KG1 (cell line): ENCODE measurements at places on chromosomes 11 and 22.

GRCh38 chr11:79367844-79368243 lies 73.0 kb downstream of the TENM4 start:
- DNase-seq: no peak

- DNase-seq: no peak
Observed at GRCh38 chr22:49883294-49883640, 29.6 kb downstream of the ZBED4 start.

GRCh38 chr11:43467958-43468357 lies 109.2 kb downstream of the TTC17 start:
- DNase-seq: no peak

DNA sequence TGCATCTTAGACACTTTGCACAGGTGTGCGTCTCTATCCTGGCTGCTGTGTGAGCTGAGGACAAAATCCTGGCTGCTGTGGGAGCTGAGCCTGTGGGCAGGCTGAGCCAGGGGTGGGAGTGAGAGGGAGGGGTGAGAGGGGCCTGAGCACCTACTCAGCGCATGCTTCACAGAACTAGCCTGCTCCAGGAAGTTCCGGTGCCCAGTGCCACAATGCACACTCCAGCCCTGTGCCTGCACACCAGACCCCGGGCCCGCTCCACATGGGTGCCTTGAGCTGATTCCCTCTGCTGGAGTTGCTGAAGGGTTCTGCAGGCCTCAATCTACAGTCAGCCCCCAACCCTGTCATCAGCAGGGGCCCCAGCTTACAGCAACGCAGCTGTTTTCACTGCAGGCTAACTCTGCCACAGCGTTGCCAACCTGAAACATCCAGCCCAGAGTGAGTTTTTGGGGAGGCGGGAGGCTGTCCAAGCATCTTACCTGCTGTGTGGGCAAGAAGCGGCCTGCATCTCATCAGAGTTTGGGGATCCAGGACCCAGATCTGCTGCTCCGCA lies 1377.9 kb downstream of the TBC1D22A start:
- no peak for DNase-seq

DNA sequence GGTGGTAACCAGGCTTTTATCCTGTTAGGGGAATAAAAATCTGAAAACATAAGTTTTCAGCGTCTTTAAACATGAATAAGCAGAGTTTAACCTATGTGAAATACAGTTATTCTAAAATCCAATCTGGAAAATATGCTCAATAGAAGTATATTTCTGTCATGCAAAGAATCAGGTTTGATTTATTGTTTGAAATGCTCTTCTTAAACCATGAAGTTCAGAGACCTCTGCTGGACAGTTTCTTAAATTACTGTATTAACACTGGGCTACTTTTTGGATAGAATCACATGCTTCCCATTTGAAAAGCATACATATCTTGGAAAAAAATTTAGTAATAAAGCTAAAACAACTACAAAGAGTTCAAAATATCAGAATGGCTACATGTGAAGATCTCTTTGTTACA lies 25.4 kb downstream of the APIP start:
- peak; percentile 44 for DNase-seq

DNA sequence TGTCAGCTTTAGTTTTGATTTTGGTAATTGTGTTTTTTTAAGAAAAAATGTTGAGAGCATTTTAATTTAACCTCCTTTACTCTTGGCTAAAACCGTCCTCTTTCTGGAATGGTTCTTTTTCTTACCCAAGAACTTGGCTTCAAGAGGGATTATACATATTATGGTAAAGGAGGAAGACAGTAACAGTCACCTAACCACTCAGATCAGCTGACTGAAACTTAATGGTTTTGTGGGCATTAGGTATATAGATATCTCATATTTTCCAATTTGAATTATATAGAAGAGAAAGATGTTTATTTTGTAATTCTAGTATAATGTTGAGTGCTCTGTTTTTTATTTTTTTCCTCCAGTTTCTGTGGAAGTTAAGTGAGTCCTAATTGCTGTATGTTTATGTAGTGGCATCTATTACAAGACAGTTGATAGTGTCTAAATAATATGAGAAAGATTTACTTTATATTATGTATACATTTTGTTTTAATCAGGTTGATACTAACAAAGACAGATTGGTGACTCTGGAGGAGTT lies 36.6 kb upstream of the NCR3LG1 start:
- no peak for DNase-seq

DNA sequence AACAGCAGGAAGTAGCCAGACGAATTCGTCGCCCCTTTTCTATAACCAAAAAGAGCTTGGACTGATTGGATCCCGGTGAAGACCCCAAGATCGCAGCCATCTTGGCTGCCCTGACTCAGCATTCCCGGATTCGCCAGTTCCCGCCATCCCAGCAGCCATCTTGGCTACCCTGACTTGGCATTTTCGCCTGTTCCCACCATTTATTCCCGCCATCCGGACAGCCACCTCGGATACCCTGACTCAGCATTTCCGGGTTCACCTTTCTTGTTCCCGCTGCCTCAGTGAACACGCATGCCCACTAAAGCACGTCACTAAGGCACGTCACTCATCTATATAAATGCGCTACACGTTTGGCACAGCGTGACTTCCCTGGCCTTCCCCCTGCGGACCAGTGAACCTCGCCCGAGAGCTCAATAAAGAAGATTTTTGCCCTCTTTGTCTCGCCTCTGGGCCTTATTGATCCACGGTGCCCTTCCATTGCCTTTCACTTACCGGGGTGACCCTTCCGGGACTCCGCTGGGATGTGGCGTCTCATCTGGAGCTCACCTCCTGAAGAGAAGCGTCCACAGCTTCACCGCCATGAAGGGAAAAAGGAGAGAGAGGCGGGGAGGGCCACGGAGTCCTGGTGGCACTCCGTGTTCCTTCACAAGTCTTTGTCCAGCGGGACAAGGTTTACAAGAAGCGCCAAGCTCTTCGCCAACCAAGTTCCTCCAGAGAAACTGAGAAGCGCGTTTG lies 4.0 kb upstream of the OR56A3 start:
- no peak for DNase-seq

DNA sequence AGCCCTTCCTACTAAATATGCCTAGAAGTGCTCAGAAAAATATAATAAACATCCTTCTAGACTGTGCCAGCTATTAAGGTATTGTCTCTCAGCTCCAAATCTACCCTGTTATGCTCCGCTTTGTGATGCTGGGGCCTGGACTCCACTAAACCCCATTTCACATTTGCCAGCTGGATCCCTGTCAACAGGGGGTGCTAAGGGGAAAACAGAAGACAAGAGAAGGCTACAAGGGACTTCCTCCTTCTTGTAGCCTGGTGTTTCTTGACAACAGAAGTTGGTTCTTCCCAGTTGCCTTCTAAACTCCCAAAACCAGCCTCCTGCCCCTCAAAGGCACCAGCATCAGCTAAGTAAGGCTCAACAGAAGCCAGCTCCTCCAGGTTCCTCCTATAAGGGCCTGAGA lies 5.2 kb downstream of the NUMA1 start:
- peak; percentile 37 for DNase-seq

DNA sequence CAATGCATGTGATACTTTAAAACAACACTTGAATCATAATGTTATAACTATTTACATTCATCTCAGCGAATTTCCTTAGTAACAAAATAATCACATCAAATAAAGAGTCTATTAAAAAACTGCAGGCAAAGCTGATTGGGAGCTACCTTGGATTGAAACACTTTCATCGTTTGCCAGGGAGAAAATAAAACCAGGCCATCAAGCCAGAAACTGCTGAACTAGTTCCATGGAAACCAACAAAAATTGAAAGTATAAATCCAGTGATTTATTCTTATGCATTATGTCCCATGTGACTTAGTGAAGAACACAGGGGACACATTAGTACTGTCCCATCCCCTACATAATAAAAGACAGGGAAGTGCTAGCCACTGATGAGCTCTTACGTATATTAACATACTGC lies 21.7 kb downstream of the SLC35F2 start:
- no peak for DNase-seq

DNA sequence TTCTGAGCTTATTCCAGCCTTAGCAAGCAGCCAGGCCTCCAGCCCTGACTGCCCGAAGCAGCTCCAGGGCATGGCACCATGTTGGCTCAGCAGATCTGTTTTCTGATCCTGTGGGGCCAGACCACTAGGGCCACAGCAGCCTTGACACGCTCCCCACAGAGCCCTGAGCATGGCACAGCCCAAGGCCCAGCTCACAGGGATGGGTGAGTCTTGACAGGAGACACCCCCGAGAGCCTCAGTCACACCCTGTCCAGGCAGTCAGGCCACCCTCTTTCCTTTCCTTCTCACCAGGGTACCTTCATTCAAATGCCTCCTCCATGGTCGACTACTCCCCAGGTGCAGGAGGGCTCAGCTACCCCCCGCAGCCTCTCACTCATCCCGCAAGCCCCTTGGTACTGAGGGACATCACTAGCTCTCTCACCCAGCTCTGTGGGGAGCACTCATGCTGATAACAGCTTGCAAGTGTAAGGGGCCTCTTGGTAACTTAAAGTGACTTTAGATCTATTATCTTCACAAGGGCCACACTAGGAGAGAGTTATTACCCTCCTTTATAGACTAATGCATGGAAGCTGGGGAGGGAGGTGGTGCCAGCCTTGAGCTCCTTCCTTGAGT lies 3.9 kb upstream of the CDC42BPG start:
- no peak for DNase-seq

DNA sequence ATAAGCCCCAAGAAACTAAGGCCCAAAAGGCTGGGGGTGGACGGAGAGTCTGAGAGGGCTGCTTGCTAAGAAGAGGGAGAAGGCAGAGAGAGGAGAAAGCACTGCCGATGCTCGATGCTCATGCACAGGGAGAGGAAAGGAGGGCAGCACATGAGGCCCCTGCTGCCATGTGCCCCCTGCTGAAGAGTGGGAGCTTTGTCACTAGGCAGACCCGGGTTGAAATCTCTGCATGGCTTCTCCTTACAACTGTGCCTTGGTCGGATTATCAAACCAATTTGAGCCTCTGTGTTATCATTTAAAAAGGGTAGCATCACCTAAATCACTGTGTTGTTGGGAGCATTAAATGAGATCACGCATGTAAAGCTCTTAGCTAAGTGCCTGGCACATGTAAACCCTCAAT lies 330.5 kb downstream of the NXPE2 start:
- DNase-seq: no peak

DNA sequence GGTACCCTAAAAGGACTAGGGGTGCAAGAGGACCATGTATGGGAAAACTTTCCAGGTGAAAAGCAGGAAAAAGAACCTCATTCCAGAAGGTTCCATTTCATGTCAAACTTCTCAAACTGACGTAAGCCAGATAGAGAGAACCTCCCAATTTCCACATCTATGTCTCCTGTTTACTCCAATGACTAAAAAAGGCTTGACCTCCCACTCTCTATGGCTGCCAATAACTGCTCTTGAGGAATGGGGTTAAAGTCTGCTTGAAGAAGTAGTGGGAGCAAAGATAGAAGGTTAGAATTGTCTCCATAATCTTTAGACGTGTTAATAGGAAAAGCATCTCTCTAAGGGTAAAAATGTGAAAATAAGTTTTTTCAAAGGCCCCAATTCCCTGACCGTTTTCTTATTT lies 38.0 kb downstream of the DCUN1D5 start:
- DNase-seq: no peak

DNA sequence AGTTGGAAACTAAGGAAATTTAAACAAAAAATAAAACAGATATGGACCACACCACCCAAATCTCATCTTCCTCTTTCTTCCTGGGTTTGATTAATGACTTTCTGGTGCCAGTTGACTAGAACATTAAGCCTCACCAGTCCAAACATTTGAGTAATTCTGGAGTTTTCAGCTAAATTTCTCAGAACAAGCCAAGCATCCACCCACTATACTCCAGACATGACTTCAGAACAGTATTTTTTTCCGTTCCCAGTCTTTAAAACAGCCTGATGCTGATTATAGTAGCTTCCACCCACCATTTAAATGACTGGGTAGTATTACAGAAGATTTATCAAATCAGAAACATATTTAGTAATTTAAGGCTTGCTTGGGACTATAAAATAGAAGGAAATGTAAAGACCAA lies 230.9 kb upstream of the UBASH3B start:
- no peak for DNase-seq

DNA sequence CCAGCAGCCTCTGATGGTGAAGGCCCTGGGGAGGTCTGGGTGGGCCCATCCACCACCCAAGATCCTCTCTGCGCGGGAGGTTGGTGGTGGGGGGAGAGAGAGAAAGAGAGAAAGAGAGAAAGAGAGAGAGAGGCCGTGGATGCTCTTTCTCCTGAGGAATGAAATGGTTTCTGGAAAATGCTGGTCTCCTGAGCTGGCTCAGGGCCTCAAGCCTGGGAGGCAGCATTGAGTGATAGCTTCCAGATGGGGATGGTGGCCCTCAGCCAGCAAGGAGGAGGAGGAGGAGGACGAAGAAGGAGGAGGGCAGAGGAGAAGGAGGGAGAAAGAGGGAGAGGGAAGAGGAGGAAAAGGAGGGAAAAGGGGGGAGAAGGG lies 4.6 kb downstream of the TSPAN32 start:
- DNase-seq: no peak

GRCh38 chr22:44459551-44459950 lies 38.5 kb downstream of the RTL6 start:
- no peak for DNase-seq

- no peak for DNase-seq
Observed at GRCh38 chr22:25167082-25167481, 32.6 kb upstream of the CRYBB3 start.

DNA sequence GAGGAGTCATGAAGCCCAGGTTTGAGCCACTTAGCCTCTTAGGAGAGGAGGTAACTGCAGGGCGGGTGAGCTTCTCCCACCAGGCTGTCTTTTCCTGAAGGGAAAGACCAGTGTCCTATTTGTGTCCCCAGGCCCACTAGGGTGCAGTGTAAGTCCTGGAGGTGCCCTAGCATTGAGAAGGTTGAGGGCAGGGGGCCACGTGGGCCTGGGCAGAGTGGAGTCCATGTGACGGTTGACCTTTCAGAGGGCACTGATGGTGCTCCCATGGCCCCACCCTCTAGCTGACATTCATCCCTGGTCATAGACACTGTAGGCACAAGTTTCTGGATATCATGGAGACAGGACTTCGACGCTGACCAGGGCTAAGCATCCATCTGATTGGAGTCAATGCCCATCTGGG lies 44.1 kb upstream of the TP53I11 start:
- DNase-seq: no peak

DNA sequence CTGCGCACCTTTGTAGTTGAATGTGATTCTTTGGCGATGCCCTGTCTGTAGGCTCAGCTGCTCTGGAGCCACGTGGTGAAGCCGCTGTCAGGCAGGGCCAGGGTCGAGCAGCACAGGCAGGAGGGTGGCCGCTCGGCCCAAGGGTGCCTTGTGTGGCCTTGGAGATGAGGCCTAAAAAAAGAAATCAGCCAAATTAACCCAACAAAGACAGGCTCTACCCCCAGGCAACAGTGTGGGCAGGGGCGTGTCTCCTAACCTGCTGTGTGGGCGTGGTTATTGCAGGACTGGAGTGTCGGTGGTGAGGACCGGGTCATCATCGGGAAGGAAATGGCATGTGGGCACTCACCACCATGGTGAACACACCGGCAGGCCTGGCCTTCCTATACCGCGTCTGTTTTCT lies 34.3 kb downstream of the CTTN start:
- DNase-seq: no peak

DNA sequence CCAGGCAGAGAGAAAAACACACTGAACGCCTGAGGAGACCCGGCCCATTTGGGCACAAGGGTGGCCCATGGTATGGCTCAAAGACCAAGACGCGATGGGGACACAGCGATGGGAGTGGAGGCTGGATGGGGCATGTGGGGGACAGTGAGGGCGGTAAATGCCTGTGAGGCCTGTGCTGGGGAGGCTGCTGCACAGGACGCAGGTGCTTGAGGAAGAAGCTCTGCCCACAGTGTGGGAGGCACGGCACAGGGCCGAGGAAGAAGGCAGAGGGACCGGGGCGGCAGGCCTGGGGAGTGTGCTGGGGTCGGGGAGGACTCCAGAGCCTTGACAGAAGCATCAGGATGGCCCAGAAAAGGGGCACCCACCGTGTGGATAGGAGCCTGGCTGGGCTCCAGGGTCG lies 75.9 kb upstream of the WNT11 start:
- no peak for DNase-seq

GRCh38 chr22:43754176-43754575 lies 57.9 kb downstream of the EFCAB6 start:
- no peak for DNase-seq
